Suppressor macrophage treated with lipopolysaccharide for 4 hours (primary cell): ENCODE measurements at places on chromosomes 16 and 17.

DNA sequence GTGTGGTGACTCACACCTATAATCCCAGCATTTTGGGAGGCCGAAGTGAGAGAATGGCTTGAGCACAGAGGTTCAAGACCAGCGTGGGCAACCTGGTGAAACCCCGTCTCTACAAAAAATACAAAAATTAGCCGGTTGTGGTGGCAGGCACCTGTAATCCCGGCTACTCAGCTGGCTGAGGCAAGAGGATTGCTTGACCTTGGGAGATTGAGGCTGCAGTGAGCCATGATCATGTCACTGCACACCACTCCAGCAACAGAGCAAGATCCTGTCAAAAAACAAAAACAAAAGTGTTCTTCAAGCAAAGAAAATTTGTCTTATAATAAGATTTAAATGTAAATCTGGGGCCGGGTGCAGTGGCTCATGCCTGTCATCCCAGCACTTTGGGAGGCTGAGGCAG is 51.5 kb downstream of the PAFAH1B1 start:
- DNase-seq = no peak

GRCh38 chr17:28926366-28926765 is 23.5 kb upstream of the DHRS13 start:
- no peak for DNase-seq

DNA sequence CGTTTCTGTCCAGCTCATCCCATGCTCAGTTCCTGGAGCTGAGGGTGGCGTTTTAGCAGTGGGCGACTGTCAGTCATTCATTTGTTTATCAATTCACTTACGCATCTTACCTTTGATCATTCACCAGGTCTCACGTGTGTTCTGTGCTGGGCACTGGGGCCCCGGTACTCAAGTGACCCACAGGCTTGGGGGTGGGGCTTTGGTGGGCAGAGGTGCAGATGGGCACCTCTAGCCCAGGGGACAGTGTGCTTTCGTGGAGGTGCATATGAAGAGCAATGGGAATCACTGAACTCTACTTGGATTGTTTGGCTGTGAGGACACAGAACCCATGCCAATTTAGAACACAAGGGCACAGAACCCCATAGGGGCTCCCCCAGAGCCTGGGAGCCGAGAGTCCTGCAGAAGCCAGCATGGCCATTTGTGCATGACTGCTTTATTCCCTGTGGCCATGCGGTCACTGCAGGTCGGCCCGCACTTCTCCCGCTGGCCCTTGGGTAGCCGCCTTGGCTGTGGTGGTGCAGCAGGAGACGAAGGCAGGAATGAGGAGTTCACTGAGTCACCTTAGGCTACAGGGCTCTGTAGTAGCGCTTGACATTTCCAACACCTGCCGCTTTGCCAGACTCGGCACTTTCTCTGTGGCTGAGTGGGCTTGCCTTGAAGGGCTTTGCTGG is 144.6 kb downstream of the SNX29 start:
- no peak for DNase-seq

- no peak for DNase-seq
Measured at GRCh38 chr17:15261802-15262290, 3.3 kb downstream of the PMP22 start.

GRCh38 chr16:6068063-6068462 is 970.5 kb upstream of the EEF2KMT start:
- no peak for DNase-seq

DNA sequence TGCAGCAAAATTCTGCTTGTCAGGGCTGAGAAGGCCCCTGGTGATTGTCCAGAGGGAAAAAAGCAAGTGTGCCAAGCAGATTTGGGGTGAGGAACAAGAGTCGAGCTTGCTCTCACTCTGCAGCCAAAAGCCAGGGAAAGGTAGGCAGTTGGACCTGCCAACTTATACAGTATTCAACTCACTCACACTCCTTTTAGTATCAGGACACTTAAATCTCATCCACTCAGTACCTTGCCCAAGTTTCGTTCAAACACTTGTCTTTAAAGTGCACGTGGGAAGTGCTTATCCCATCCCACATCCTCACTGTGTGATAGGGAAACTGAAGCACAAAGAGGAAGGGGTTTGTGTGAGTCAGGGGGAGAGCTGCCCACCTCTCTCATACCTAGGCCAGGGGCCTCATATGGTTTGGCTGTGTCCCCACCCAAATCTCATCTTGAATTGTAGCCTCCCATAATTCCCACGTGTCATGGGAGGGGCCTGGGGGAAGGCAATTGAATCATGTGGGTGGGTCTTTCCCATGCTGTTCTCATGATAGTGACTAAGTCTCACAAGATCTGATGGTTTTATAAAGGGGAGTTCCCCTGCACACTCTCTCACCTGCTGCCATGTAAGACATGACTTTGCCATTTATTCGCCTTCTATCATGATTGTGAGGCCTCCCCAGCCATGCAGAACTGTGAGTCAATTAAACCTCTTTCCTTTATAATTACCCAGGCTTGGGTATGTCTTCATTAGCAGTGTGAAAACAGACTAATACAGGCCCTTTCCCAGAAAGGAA is 25.6 kb upstream of the CES5A start:
- no peak for DNase-seq

DNA sequence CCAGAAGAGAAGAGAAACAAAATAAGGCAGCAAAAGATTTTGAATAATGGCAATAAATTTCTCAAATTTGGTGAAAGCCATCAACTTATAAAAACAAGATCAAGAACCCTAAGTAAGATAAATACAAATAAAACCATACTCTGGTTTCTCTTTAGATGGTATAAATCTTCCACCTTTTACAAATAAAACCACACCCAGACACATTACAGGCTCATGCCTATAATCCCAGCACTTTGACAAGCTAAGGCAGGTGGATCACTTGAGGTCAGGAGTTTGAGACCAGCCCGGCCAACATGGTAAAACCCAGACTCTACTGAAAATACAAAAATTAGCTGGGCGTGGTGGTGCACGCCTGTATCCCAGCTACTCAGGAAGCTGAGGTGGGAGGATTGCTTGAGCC is 43.8 kb downstream of the TTLL6 start:
- no peak for DNase-seq

- no peak for DNase-seq
Measured at GRCh38 chr16:80107900-80108299, 432.9 kb upstream of the DYNLRB2 start.

- no peak for DNase-seq
Measured at GRCh38 chr16:65908568-65908967, 457.9 kb upstream of the CDH5 start.

GRCh38 chr17:17679243-17679642 is 2.0 kb upstream of the RAI1 start:
- no peak for DNase-seq

DNA sequence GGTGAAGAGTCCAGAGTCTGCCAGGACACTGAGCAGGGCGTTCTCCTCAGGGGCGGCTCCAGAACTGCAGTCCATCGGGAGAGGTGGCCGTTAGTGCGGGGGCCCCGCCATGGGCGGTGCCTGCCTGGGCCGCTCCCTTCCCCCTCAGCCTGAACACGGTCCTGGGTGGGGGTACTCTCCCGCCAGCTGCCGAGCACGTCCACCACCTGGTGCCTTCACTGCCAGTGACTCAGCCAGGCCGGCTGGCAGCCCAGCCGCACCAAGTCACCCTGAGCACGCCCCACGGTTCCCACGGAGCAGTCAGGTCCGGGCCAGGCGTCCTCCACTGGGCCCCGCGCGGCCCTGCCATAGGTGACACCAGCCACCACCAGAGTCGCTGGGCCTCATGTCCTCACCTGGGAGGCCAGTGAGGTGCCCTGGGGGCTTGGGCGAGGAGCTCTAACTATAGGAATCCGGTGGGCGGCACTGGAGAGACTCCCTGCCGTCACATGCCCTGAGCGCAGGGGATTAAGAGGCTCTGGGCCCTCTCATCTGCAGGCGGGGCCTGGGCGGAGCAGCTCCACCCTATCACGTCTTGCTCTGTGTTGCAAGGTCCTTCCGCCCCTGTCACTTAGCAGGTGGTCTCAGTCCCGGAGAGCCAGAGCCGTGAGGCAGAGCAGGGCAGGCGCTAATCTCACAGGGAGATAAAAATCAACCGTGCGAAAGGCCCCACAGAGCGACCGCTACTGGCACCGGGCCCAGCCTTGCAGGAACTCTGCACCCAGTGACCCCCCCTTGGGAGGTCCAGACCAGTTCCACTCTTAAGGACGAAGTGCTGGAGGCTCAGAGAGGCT is 14.3 kb downstream of the PIEZO1 start:
- DNase-seq = peak; percentile 48

GRCh38 chr16:80258407-80258806 is 282.4 kb upstream of the DYNLRB2 start:
- no peak for DNase-seq

GRCh38 chr17:83123896-83124801 is 44.7 kb downstream of the METRNL start:
- no peak for DNase-seq

DNA sequence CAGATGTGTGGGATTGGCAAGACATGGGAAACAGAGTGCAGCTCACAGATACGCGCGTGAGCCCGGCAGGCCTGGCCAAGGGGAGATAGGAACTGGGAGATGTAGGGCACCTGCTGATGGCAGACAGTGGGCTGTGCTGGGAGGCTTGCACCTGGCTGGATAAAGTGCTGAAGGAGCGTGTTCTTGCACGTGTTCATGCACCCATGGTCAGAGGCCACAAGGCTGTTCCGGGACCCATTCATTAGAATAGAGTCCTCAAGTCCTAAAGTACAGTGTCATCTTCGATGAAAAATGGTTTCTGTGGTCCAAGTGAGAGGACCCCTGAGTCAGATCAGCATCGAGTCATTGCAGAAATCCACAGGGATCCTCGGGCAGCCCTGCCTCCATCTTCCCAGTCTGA is 236.4 kb downstream of the CCDC182 start:
- DNase-seq = no peak

DNA sequence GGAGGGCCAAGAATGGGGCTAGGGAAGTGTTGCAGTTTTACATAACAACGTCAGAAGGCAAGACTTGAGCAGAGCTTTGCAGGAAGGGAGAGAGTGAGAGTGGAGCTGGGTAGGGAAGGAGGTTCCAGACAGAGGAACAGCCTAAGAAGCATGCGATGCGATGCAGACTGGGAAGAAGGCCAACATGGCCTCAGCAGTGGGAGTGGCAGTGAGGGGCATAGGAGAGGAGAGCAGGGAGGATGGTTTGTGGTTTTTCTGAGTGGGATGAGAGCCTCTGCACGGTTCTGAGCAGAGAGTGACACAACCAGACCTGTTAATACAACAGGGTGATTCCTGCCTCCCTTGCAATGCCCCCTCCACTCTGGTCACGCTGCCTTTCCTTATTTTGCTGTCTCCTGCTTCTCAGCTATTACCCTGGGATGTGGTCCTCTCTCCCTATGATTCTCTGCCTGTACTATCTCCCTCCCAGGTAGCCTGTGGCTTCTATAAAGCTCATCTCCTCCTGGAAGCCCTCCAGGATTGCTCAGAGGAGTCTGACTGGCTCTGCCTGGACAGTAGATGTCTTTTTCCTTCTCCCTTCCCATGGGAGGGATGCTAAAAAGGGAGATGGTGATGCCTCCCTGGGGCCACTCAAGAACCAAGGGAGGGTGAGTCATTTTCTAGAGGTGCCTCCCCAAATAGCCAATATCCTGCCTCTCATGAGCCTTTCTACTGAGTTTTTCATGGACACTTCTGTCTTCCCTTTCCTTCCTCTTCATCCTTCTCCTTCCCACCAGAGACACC is 38.7 kb upstream of the NGFR start:
- DNase-seq = no peak

- no peak for DNase-seq
Measured at GRCh38 chr17:12739500-12739899, 49.8 kb upstream of the ARHGAP44 start.

GRCh38 chr17:82267575-82268379 is 5.7 kb downstream of the CSNK1D start:
- peak; percentile 92 for DNase-seq

GRCh38 chr17:31508288-31509094 is 117.0 kb downstream of the RAB11FIP4 start:
- DNase-seq = peak; percentile 75

- no peak for DNase-seq
Measured at GRCh38 chr16:78448658-78449271, 349.3 kb downstream of the WWOX start.

DNA sequence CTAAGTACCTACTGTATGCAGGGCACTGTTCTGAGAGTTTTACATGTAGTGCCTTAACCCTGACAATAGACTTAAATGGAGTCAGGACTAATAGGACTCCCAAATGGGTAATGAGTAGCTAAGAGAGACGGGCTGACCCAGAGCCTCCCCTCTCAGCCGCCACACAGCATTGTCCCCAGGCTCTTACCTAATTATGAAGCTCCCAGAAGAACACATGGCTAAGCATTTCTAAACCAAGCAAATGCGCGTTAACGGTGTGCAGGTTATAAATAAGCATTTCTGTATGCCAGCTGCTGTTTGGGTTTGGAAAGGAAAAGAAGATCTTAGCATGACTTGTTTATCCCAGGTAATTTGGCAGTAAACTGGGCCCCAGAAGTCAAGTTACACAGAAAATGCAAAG is 14.3 kb downstream of the KATNIP start:
- DNase-seq = no peak

- peak; percentile 62 for DNase-seq
Measured at GRCh38 chr17:75191584-75191983, 8.8 kb upstream of the SUMO2 start.

GRCh38 chr17:65446838-65447526 is 114.5 kb downstream of the AXIN2 start:
- DNase-seq = no peak

DNA sequence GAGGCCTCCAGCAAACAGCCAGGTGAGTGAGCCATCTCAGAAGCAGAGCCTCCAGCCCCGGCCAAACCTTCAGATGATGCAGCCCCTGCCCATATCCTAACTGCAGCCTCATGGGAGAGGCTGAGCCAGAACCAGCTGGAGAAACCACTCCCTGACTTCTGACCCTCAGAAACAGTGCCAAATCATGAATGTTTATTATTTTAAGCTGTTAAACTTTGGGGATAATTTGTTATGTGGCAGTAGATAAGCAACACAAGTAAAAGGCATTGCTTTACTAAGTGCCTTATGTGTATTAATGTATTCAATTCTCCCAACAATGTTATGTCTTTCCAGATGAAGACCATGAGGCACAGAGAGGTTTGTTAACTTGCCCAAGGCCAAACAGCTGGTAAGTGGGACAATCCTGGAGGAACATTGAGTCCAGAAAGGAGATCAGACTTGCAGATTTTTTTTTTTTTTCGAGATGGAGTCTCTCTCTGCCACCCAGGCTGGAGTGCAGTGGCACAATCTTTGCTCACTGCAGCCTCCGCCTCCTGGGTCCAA is 59.6 kb downstream of the SOCS1 start:
- no peak for DNase-seq

GRCh38 chr17:31452561-31453110 is 61.2 kb downstream of the RAB11FIP4 start:
- no peak for DNase-seq

- peak; percentile 70 for DNase-seq
Measured at GRCh38 chr17:47663912-47664623, 14.3 kb downstream of the KPNB1 start.

- DNase-seq = no peak
Measured at GRCh38 chr16:35746963-35747657, 2287.7 kb downstream of the TP53TG3F start.

GRCh38 chr16:89150981-89151380 is 20.6 kb upstream of the CDH15 start:
- DNase-seq = no peak

- no peak for DNase-seq
Measured at GRCh38 chr17:29021226-29021625, 15.4 kb upstream of the SEZ6 start.

DNA sequence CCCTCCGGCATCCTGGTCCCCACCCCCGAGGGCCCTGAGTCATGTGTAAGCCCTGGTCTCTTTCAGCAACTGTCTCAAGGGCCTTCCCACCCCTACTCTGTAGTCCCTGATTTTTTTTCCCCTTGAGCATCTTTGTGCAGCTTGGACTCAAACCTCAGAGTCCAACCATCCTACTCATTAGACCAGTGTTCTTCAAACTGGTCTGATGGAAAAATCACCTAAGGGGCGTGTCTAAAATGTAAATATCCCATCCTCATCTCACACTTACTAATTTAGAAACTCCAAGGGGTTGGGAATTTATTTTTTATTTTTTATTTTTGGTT is 624 bp downstream of the G6PC3 start:
- DNase-seq = no peak
